ENCODE measurements at places on chromosomes 4 and X.
A peak's percentile ranks its signal among the peaks of the same experiment; 100 is the strongest.

DNA sequence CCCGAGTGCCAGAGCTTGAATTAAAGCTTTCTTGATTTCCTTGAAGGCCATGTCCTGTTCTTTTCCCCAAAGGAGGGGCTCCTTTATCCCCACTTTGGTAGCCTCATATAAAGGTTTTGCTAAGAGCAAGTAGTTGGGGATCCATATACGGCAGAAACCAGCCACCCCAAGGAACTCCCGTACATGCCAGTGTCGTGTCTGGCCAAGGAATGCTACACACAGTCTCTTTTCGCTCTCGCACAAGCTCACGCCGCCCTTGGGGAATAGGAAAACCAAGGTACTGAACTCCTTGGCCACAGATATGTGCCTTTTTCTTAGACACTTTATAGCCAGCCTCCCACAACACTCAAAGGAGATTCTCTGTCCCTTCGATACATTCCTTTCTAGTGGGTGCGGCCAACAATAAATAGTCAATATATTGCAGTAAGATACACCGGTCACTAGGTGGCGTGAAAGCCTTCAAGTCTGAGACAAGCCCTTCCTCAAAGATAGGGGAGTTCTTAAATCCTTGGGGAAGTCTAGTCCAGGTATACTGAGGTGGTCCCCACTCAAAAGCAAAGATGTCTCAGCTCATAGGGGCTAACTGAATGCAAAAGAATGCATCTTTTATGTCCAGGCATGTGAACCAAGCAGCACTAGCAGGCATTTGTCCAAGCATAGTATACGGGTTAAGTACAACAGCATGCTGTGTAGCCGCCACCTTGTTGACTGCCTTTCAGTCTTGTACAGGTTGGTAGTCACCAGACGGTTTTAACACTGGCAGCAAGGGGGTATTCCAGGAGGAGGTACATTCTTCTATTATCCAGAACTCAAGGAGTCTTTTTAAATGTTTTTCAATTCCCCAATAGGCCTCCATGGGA is 57.8 kb upstream of the XAGE1B start:
- peak; percentile 24 for DNase-seq

- no peak for DNase-seq
Measured at GRCh38 chrX:53374222-53374820, 48.1 kb downstream of the SMC1A start.

DNA sequence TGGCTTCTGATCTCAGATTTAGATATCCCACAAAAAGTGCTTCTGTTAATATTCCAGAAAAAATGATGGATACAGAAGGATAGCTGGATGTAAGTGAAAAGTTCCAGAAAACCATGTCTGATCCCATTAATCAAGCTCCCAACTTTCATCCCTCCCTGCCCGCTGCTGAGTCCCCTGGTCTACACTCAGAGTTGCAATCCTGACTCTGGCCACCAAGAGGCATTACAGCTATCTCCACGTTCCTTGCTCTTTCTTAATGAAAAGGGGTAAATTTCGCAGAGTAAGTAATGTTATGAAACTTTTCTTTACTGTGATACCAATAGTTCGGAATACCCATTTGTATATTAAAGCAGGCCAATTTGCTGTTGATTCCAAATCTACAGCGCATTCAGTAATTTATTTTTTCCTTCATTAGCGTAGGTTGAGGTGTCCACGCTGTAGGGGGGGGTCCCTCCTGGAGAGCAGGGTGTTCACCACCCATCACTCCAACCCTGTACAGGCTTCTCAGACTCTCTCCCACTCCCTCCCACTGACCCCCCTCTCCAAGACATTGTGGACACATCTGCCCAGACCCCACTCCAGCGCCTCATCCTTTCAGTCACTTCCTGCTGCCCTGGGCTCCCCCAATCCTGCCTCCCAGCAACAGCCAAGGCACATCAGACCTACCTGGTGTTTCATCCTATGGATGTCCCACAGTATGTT is 55.1 kb downstream of the RAB40A start:
- DNase-seq = peak; percentile 24

DNA sequence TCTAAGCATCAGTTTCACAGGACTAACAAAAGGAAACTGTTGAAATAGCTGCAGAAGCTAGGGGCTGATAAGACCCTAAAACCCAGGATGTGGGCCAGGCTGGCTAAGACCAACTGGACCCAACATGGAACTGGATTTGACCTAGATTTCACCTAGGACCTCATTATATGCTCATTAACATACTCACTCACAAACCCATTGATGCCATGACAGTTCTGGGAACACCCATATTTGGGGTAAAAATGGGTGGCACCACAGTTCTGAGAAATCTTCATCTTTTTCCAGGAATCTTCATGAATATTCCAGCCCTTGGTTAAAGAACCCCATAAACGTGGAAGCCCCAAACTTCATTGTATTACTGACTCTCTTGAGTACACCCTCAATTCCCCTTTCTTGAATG is 41.1 kb downstream of the HSD17B13 start:
- no peak for DNase-seq

- no peak for DNase-seq
Measured at GRCh38 chrX:131747173-131747572, 203.3 kb downstream of the OR13H1 start.

GRCh38 chrX:154827194-154828015 is 7.1 kb downstream of the SMIM9 start:
- DNase-seq = no peak

- DNase-seq = no peak
Measured at GRCh38 chr4:7897811-7898210, 41.9 kb downstream of the AFAP1 start.

GRCh38 chrX:113743069-113743468 is 840.8 kb upstream of the HTR2C start:
- no peak for DNase-seq

DNA sequence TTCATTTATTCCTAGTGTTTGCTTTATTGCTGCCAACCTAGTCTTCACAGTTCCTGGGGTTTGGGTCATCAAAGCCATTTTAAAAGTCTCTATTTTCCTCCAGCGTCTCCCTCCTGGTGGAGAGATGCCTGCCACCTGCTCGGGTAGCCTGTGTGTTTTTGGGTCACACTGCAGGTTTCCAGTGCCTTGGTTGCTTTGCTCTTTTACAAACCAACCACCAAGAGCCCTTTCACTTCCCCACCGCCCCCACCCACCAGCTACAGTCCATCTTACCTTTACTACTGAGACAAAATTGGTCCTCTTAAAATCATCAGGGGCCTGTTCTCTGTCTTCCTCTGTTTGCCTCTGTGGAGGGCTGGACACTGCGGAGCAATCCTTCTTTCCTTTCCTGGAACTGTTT is 280.5 kb upstream of the GATB start:
- DNase-seq = no peak

GRCh38 chr4:28772066-28772465 is 1911.4 kb downstream of the STIM2 start:
- DNase-seq = no peak

- no peak for DNase-seq
Measured at GRCh38 chr4:113276464-113277170, 227.2 kb downstream of the ANK2 start.

- DNase-seq = no peak
Measured at GRCh38 chrX:12118134-12118533, 20.1 kb upstream of the FRMPD4 start.

- no peak for DNase-seq
Measured at GRCh38 chrX:9597361-9598035, 132.6 kb downstream of the TBL1X start.

Data from stimulated activated CD4-positive, alpha-beta T cell treated with anti-CD3 and anti-CD28 coated beads, Interleukin-4, amount 100 ng/mL, for 24 hours (primary cell).